ENCODE measurements at places on chromosomes 1 and 21.

- no peak overlapping the region for H3K27ac ChIP-seq
- no peak for DNase-seq
- no peaks in the 10 kb centered on the region for H3K27me3 ChIP-seq
- H3K4me3 ChIP-seq, result no peak overlapping the region
- no peaks in the 10 kb centered on the region for H3K4me1 ChIP-seq
These were observed 63.9 kb upstream of the AK4 start for GRCh38 chr1:65084066-65084465.

DNA sequence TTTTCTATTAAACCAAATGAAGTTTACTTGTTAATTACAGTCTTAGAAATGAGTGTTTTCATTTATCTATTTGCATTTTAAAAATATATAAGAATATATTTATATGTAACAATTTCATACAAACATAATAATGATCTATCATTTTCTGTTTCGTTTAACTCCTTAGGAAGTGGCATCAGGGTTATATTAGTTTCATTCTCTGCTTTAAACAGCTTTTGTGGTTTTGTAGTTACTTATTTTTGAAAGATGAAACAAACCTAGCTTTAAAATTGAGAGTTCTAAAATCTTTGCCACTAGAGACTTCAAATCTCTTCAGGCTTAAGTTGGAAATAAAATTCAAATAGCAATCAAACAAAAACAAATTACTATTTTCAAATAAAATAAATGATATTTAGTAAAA is 2110.6 kb downstream of the MRPL39 start:
- H3K4me3 ChIP-seq, result no peak overlapping the region
- H3K27me3 ChIP-seq, result no peaks in the 10 kb centered on the region
- no peak overlapping the region for H3K27ac ChIP-seq
- H3K4me1 ChIP-seq, result no peaks in the 10 kb centered on the region

DNA sequence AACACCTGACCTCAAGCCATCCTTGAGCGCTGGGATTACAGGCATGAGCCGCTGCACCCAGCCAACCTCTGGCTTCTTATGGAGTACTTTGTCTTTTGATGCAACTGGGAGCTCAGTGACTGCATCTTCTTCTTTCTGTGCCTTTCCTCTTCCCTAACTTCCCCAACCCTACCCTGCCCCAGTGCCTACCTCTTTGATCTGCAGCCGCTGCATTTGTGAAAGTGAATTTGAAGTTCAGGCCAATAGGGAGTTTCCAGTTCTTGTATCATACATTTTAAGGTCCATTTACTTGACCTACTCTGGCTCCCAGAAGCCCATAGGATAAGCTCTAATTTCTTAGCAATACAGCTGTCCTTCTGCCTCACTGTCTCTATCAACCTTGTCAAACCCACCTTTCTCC is 52.2 kb downstream of the KCNC4 start:
- no peak overlapping the region for H3K4me3 ChIP-seq
- peaks cover 10% of the 10 kb centered on the region for H3K27me3 ChIP-seq
- H3K4me1 ChIP-seq, result no peaks in the 10 kb centered on the region
- DNase-seq, result no peak

DNA sequence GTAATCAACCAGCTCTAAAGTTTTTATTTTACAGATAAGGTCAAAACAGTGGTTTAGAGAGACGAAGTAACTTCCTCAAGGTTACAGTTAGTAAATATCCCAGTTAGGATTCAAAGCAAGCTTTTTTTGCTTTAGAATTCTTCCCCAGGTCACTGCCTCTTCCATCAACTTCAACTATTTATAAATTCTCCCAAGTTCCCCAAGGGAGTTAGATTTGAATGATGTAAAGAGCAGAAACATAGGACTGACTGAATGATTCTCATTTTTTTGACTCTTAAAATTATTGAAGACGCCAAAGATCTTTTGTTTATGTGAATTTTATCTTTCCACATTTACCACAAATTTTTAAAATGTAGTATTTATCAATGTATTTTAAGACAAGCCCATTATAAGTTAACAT is 4.1 kb downstream of the POGZ start:
- no peak overlapping the region for H3K27ac ChIP-seq
- no peak overlapping the region for H3K4me3 ChIP-seq
- H3K27me3 ChIP-seq, result no peaks in the 10 kb centered on the region
- peaks cover 12% of the 10 kb centered on the region for H3K4me1 ChIP-seq

DNA sequence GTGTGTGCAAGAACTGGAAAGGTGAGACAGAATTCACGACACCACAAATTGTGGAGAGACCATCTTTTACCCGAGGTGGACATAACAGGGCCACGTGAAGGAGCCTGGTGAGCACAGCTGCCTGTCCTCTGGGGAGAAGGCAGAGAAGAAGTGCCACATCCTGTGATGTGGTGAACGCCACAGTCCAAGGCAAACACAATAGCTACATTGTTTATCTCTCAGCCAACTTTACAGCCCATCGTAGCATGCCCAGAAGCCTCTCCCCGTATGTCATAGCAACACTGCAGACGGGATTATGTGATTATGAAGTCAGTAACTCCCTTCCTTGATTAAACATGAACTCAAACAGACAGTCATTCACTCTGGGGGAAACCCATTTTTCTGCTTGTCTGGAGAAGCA is 612.2 kb downstream of the SMYD3 start:
- no peak for DNase-seq
- H3K36me3 ChIP-seq, result no peaks in the 10 kb centered on the region
- H3K27me3 ChIP-seq, result no peaks in the 10 kb centered on the region
- peaks cover 13% of the 10 kb centered on the region for H3K4me1 ChIP-seq
- no peak overlapping the region for H3K27ac ChIP-seq
- H3K4me3 ChIP-seq, result no peak overlapping the region

DNA sequence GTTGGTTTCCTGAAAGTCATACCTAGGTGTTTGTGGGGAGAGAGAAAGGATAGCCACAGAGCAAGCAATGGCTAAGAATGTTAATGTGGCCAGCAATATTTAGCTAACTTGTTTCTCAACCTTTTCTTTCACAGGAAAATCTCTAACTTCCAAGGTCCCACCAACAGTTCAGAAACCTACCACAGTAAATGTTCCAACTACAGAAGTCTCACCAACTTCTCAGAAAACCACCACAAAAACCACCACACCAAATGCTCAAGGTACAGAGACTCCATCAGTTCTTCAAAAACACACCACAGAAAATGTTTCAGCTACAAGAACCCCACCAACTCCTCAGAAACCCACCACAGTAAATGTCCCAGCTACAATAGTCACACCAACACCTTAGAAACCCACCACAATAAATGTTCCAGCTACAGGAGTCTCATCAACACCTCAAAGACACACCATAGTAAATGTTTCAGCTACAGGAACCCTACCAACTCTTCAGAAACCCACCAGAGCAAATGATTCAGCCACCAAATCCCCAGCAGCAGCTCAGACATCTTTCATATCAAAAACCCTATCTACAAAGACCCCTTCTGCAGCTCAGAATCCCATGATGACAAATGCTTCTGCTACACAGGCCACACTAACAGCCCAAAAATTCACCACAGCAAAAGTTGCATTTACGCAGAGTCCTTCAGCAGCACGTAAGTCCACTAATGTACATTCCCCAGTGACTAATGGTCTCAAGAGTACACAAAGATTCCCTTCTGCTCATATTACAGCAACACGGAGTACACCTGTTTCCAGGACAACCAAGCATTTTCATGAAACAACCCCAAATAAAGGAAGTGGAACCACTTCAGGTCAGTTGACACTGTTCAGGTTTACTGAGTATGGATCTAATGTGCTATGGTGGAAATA is 15.3 kb downstream of the CD55 start:
- no peak overlapping the region for H3K4me3 ChIP-seq
- H3K27ac ChIP-seq, result no peak overlapping the region
- H3K36me3 ChIP-seq, result no peaks in the 10 kb centered on the region
- H3K4me1 ChIP-seq, result no peaks in the 10 kb centered on the region

GRCh38 chr1:9100471-9101043 is 28.3 kb downstream of the GPR157 start:
- no peak overlapping the region for H3K4me3 ChIP-seq
- no peaks in the 10 kb centered on the region for H3K27me3 ChIP-seq
- no peak for DNase-seq
- no peaks in the 10 kb centered on the region for H3K4me1 ChIP-seq
- H3K36me3 ChIP-seq, result no peaks in the 10 kb centered on the region
- no peak overlapping the region for H3K27ac ChIP-seq

DNA sequence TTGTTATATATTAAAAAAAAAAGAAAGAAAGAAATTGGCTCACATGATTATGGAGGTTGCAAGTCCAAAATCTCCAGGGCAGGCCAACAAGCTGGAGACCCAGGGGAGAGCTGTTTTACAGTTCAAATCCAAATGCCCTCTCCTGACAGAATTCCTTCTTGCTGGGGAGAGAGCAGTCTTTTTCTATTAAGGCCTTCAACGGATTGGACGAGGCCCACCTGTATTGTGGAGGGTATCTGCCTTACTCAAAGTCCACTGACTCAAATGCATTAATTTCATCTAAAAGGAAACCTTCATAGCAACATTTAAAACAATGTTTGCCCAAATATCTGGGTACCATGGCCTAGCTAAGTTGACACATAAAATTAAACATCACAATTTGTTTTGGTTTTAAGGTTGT is 56.9 kb upstream of the TRIM67 start:
- no peaks in the 10 kb centered on the region for H3K36me3 ChIP-seq
- H3K27ac ChIP-seq, result no peak overlapping the region
- peaks cover 17% of the 10 kb centered on the region for H3K4me1 ChIP-seq
- no peak overlapping the region for H3K4me3 ChIP-seq

DNA sequence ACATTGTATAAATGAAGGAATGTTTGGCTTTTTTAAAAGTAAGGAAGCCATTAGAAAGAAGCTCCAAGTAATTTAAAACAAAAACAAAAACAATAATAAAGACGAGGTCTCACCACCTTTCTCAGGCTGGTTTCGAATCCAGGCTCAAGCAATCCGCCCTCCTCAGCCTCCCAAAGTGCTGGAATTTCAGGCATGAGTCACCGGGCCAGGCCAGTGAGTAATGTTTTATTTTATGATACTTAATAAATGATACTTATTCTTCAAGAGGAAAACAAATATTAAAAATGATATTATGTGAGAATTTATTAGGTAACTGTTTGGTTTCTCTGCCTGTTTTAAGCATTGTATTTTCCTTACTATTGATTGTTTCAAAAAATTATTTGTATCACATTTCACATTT is 201.4 kb upstream of the BRINP3 start:
- no peak overlapping the region for H3K27ac ChIP-seq
- DNase-seq, result no peak
- H3K36me3 ChIP-seq, result no peaks in the 10 kb centered on the region
- H3K4me1 ChIP-seq, result no peaks in the 10 kb centered on the region
- no peaks in the 10 kb centered on the region for H3K27me3 ChIP-seq

DNA sequence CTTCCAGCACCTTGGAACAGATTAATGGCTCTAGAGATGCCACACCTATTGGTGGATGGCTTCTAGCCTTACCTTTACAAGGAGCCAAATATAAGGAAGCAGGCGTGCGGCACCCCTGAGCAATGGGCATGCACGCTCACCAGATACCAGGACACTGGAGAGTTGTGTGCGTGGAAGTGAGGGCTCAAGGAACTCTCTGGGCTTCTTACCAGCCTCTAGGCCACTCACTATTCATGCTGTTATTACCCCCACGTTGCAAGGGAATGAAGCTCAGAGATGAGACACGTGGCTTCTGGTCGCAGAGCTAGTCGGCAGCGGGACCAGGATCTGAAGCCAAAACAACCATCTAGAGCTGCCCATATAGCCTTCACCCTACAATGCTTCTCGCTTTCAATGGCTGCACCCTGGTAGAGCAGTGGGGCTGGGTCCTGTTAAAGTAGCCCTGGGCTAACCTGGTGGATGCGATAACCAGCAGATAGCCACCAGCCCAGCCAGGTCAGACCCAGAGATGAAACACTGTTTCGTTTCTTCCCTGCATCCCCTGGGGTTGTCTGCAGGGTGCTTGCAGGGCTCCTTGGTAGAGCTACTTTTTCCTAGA is 396.4 kb upstream of the VAMP3 start:
- peaks cover 4% of the 10 kb centered on the region for H3K4me1 ChIP-seq
- H3K27ac ChIP-seq, result no peak overlapping the region
- no peaks in the 10 kb centered on the region for H3K36me3 ChIP-seq
- DNase-seq, result no peak
- H3K27me3 ChIP-seq, result no peaks in the 10 kb centered on the region

DNA sequence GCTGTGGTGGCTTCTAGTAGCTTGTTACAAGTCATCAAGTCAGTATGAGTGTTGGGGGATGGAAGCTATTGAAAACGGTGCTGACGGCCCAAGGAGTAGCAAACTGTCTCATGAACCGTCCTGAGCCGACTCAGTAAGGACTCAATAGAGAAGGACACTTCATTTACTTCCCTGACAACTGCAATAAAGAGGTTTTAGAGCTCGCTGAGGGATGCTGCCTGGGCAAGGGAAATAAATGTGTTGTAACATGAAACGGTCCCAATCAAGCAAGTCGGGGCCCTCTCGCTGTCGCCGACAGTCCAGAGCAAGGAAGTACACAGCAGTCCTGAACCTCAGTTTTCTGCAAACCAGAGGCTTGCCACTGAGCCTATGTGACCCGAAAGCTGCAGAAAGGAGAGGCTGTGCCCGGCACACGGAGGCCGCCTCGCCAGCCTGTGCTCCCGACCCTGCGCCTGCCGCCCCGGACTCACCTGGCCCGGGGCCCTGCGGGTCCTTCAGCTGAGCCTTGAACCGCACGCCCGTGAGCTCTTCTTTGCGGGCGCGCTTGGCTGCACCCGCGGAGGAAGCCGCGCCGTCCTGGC is 423 bp downstream of the URB1 start:
- H3K4me1 ChIP-seq, result peaks cover 37% of the 10 kb centered on the region
- H3K36me3 ChIP-seq, result peaks cover 5% of the 10 kb centered on the region
- DNase-seq, result no peak
- H3K27ac ChIP-seq, result peak overlapping the region; percentile 45
- no peaks in the 10 kb centered on the region for H3K27me3 ChIP-seq

DNA sequence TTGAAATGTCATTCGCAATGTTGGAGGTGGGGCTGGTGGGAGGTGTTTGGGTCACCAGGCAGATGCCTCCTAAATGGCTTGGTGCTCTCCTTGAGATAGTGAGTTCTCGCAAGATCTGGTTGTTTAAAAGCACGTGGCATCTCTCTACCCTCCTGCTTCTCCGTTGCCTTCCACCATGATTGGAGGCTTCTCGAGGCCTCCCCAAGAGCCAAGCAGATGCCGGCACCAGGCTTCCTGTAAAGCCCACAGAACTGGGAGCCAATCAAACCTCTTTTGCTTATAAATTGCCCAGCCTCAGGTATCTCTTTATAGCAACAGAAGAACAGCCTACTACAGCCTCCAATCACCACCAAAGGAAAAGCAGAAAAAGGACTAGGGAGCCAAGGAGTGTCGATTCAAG is 80.5 kb downstream of the PDE9A start:
- no peak for DNase-seq
- H3K4me1 ChIP-seq, result no peaks in the 10 kb centered on the region
- H3K36me3 ChIP-seq, result no peaks in the 10 kb centered on the region

DNA sequence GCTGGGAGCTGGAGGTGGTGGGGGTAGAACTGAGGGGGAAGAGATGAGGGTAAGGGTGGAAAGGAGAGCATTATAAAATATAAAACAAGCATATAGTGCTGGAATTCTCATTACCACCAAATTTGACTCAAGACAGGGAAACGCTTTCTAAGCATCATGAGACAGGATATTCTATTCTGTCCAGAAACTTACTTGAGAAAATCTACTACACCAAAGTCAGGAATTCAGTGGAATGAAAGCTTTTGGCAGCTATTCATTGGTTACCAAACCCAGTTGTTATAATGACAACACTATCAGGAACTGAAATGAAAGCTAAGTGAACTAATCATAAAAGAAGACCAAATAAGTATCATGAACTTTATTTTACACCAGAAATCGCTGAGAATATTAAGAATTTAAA is 14.5 kb downstream of the AIDA start:
- no peak for DNase-seq
- peaks cover 29% of the 10 kb centered on the region for H3K36me3 ChIP-seq
- H3K4me3 ChIP-seq, result no peak overlapping the region
- no peaks in the 10 kb centered on the region for H3K27me3 ChIP-seq

All from SK-N-SH (cell line).